Cardiac muscle cell (in vitro differentiated cells and primary cell): ENCODE measurements at places on chromosomes 1 and 21. TPM values are rescaled to one million over a fixed set of nuclear protein-coding genes. Genes with fewer than 3 reads are reported as not detected.
A peak's percentile ranks its signal among the peaks of the same experiment; 100 is the strongest.

GRCh38 chr1:236795757-236796667 is 920 bp downstream of the MTR start:
- DNase-seq: peak; percentile 34

DNA sequence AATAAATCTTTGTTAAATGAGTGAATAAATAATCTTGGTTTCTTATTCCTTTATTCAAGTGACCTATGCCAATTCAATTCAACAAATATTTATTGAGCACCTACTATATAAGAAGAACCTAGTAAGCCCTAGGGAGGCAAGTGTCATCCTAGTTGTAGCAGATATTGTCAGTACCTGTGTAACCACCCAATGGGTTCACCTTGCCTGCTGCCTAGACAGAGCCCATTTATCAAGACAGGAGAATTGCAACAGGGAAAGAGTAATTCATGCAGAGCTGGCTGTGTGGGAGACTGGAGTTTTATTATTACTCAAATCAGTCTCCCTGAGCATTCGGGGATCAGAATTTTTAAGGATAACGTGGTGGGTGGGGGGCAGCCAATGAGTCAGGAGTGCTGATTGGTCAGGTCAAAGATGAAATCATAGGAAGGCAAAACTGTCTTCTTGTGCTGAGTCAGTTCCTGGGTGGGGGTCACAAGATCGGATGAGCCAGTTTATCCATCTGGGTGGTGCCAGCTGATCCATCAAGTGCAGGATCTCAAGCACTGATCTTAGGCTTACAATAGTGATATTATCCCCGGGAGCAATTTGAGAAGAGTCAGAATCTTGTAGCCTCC is 53.8 kb upstream of the KCNA3 start:
- no peak for DNase-seq

DNA sequence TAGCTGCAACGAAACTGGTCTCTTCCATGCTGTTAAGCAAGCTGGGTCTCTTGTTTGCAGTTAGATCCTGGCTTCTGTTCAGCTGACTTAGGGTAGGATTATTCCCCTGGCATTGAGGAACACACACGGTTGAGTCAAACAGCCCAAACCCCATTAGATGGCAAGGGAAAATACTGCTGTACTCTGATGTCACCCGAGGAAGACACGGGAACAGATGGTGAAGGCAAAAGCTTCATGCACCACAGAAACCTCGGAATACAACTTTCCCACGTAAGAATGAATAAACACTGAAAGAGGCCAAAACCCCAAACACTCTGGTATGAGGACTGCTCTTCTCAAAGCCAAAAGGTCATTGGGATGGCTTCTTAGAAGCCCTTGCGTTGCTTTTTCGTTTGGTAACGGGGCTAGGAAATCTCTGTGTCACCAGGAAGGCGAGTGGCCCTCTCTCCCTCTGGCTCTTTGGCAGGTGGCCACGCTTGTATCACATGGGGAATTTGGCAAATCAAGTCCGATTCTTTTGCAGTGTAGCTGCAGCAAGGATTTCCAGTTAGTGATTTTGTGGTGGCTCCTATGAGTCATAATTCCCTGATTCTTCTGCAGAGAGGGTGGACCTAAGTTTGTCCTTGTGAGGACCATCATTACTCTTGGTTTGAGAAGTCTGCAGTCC is 16.7 kb upstream of the LYST start:
- DNase-seq: peak; percentile 91

GRCh38 chr1:210237479-210237878 is 4.9 kb downstream of the SERTAD4 start:
- peak; percentile 26 for DNase-seq

- no peak for DNase-seq
These were observed 52.4 kb downstream of the ARHGEF10L start for GRCh38 chr1:17591814-17592430.

GRCh38 chr1:233113009-233113879 is 162.8 kb downstream of the NTPCR start:
- DNase-seq: peak; percentile 100

DNA sequence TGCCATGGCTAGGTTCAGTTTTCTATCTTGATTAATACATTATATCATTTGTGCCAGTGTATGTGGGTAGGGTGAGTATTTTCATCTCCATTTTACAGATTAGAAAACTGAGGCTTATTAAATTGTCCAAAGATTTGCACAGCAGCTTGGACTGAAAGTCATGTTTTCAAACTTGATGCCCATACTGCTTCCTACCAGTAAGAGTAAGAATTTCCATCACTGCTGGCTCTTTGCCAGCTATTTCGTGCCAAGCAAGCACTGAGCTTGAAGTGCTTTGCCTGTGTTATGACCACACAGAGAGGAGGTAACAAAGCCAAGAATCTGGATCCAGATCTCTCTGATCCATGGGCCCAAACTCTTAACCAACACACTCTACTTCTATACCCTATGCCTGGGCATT is 295.0 kb downstream of the VAV3 start:
- DNase-seq: peak; percentile 40

GRCh38 chr1:8560611-8561544 is 243.0 kb downstream of the SLC45A1 start:
- DNase-seq: peak; percentile 61

- no peak for DNase-seq
These were observed 13.6 kb downstream of the FAM177B start for GRCh38 chr1:222750651-222751050.

OR2T33 gene
- polyA plus RNA-seq: 0.17 TPM in 1 of 2 replicates, not detected in the other

DMRTA2 gene
- 0.27 TPM in 1 of 2 replicates, not detected in the other for polyA plus RNA-seq

HUNK gene
- polyA plus RNA-seq: 9.2 and 13.2 TPM in 2 replicates

AMIGO1 gene
- polyA plus RNA-seq: 7.7 and 10.1 TPM in 2 replicates

IFI44 gene
- polyA plus RNA-seq: not detected in 2 replicates

PATJ gene
- polyA plus RNA-seq: 10.8 and 17.8 TPM in 2 replicates

PDPN gene
- 13.0 and 24.9 TPM in 2 replicates for polyA plus RNA-seq

ARPC5 gene
- 179 and 202 TPM in 2 replicates for polyA plus RNA-seq
